Suppressor macrophage treated with lipopolysaccharide for 4 hours (primary cell): ENCODE measurements at places on chromosomes 3 and 15.

- DNase-seq = peak; percentile 56
These were observed 28.8 kb downstream of the LRRFIP2 start for GRCh38 chr3:37145611-37146010.

DNA sequence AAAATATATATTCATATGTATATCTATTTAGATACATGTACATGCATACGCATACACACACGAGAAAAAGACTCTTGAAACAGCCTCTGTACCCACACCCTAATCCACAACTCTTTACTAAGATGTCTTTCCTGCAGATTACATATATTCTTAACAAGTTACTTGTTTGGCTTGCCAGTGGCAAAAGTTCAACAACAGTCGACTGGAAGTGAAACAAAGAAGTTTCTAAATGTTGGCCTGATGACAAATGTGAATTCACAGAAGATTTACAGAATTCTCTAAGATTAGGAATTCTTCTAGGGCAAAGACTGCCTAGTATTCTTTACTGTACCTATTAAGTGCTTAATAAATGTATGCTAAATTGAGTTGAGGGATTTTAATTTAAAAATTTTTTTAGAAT lies 116.8 kb downstream of the CDIN1 start:
- no peak for DNase-seq

DNA sequence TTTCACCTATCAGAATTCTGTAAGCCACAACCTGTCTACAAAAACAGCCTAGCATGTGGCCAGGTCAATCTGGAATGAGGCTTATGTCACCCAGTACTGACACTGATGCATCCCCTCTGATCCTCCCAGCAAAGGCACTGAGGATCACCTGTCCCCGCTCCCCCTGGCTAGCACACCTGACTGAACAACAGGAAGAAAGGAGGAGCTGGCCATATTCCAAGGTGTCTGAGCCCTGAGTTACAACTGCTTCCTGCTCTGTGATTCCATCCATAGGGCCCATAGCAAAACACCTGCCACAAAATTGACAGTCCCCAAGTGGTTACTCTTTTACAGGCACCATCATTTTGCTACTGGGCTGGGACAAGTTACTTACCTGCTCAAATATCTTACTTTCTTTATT lies 555.5 kb upstream of the CFAP20DC start:
- DNase-seq = no peak

GRCh38 chr3:5136211-5136918 lies 14.3 kb downstream of the ARL8B start:
- peak; percentile 65 for DNase-seq

DNA sequence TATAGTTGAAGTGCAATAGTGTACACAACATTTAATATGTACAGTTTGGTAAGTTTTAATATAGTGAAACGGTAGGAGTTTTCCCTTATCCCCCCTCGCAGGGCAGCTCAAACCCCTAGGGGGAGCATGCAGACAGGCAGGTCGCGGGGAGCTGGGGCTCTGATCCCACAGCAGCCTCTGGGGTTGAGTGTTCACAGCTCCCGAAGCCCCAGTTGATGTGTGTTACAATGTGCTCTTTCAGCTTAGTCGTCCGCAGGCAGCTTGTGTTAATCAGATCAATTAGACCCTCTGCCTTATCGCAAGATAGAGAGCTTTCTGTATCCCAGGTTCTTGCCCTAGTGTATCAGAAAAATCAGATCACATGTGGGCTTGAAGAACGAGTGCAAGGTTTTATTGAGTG lies 143.1 kb upstream of the CHRNA7 start:
- DNase-seq = no peak

DNA sequence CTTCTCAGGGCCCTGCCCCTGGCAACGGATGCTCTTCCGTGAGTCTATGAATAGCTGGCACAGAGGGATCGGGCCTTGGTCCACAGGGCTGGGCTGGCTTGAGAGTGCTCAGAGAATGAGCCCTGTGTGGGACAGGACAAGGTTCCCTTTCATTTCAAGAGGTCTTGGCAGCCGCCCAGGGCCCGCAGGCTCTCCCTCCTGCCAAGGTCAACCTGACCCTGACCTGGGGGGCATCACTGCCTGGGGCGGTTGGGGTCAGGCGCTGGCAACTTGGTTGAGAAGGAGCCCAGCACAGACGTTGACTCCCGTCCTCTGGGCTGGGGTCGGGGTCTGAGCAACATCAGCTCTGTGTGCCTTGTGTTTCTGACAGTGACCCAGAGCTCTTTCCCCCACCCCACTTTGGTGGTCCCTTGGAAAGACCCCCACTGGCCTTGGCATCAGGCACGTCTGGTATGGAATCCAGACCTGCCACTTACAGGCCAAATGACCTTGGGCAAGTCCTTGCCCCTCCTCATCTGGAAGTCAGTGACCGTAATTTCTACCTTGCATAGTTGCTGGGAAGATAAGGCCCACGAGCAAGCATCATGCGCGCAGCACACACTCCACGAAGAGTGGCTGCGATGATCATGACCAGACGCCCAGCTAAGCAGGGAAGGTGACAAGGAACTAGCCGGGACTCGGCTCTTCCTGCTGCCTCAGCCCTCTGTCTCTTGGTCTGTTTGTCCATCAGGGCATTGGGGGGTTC lies 36.4 kb downstream of the EPHB3 start:
- DNase-seq = no peak

DNA sequence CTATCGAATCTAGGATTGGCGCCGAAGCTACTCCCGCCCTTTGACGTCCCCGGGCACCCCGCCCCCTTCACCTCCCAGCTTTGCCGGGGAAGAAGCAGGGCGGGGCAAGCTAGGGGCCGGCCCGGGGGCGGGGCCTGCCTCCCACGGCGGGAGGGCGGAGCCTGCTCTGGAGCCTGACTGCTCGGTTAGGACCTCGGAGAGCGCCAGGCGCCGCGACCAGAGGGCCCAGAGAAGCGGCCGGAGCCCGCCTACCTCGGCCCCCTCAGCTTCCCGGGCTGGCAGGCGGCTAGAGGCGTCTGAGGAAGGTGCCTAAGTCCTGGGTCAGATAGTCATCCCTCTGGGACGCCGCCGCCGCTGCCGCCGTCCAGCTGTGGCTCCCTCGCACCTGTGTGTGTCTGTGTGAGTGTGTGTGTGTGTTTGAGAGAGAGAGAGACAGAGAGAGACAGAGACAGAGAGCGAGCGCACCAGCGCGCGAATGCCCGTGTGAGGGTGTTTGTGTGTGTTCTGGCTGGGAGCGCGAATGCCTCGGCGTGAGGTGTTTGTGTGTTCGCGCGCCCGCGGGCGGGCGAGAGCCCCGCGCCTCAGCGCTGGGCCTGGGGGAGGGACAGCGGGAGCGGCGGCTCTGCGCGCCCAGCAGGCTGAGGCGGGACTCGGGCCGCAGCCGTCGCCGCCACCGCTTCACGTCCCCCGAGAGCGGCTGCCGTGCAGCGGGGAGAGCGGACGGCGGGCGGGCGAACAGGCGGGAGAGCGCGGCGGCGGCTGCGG lies at the start of gene STXBP5L:
Gene STXBP5L (plus strand): TSS at position 176 of the 765 bp plus-strand sequence. CDS start 1,374 bp downstream, outside the sequence.
- peak; percentile 47 for DNase-seq

DNA sequence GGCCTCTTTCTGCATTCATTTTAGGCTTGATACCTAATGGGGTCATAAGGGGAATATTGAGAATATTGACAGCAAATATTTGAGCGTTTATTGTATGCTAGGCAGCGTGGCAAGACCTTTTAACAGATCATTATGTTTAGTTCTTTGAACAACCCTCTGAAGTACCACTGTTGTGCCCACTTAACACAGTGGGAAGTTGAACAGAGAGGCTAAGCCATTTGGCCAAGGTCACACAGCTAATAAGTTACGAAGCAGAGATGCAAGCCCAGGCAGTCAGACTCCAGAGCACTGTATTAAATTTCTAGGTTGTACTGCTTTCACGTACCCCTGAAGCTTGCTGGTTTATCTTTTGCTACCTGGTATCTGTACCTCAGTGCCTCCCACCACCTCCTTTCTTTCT lies 1.1 kb downstream of the RAB7A start:
- no peak for DNase-seq

GRCh38 chr3:110793611-110794010 lies 278.0 kb upstream of the NECTIN3 start:
- no peak for DNase-seq

DNA sequence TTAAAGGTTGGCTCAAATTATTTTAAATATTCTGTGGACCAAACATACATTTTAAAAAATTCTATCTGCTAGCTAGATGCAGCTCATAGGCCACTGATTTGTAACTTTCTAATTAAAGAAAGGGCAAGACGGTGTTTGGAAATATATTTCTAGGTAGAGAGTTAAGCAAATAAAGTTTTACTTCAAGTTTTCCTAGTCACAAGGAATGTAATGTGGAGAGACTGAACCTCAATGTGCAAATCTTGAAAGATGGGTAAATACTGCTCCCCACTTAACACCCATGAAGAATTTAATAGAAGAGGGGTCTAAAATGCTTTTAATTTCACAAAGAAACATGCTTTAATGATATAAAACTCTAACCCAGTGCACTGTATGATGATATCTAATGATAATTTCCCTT lies 175.2 kb downstream of the TIGIT start:
- DNase-seq = no peak

GRCh38 chr3:189123595-189124387 lies 48.0 kb upstream of the TPRG1 start:
- DNase-seq = no peak

GRCh38 chr3:16482770-16483531 lies 30.5 kb downstream of the RFTN1 start:
- peak; percentile 46 for DNase-seq

GRCh38 chr3:13195374-13195773 lies 122.1 kb upstream of the IQSEC1 start:
- DNase-seq = no peak

GRCh38 chr3:40308725-40309417 lies 636 bp upstream of the EIF1B start:
- DNase-seq = no peak

- peak; percentile 68 for DNase-seq
These were observed 21.0 kb upstream of the CA12 start for GRCh38 chr15:63402498-63403253.

DNA sequence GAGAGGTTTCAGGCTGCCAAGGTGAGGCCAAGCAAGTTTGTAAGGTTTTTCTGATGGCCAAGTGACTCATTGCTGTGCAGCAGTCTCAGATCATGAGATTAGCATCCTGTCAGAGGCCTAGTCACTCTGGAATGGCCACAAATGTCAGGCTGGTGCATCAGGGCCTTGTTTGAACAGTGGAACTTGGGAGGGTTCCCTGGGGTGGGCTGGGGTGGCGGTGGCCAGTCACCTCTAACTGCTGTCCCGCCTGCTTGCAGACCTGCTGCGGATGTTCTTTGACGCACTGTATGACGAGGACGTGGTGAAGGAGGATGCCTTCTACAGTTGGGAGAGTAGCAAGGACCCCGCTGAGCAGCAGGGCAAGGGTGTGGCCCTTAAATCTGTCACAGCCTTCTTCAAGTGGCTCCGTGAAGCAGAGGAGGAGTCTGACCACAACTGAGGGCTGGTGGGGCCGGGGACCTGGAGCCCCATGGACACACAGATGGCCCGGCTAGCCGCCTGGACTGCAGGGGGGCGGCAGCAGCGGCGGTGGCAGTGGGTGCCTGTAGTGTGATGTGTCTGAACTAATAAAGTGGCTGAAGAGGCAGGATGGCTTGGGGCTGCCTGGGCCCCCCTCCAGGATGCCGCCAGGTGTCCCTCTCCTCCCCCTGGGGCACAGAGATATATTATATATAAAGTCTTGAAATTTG lies 2.8 kb upstream of the FAM131A start:
- DNase-seq = peak; percentile 39

GRCh38 chr3:4730719-4731118 lies 237.6 kb downstream of the ITPR1 start:
- no peak for DNase-seq

GRCh38 chr3:133838916-133839800 lies 33.5 kb downstream of the SRPRB start:
- no peak for DNase-seq

GRCh38 chr15:77533578-77534430 lies 98.9 kb downstream of the LINGO1 start:
- DNase-seq = no peak
